T-helper 17 cell (primary cell): ENCODE measurements at places on chromosomes 3 and 15.

GRCh38 chr3:67564008-67564407, 90.4 kb downstream of the SUCLG2 start:
- DNase-seq = no peak

DNA sequence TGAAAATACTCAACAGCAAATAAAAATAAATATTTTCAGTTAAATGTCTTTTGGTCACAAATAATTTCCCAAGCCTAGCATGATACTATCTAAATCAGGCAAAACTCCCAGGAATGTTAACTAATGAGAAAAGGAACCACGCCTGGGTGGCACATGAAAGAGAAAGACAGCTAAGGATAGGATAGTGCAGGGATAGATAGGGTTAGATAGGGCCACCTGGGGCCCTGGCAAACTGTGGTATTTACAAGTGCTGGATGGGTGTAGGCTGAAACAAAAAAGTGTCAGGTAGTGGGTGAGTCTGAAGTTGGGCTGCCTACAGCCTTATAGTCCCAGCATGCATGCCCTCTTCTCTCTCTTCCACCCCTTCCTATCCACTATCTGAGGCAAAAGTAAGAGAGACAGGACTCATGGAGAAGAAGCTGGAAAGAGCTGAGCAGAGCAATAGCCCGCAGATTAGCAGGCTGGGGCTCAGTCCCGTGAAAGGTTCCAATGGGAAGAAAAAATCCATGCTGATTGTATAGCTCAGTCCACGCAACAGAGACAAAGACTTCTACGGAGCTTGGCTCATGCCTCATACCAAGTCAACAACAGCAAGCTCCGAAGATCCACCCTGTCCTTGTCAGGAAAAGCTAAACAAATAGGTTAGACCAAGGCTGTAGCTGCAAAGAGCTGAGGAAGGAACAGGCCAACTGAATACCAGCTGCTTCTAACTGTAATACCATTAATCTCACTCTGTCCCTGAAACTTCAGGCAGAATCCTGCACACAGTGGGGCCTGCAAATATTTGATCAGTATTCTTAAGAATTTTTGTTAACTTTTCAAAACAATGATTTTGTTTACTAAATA, 342.1 kb upstream of the ATP11B start:
- DNase-seq = no peak

DNA sequence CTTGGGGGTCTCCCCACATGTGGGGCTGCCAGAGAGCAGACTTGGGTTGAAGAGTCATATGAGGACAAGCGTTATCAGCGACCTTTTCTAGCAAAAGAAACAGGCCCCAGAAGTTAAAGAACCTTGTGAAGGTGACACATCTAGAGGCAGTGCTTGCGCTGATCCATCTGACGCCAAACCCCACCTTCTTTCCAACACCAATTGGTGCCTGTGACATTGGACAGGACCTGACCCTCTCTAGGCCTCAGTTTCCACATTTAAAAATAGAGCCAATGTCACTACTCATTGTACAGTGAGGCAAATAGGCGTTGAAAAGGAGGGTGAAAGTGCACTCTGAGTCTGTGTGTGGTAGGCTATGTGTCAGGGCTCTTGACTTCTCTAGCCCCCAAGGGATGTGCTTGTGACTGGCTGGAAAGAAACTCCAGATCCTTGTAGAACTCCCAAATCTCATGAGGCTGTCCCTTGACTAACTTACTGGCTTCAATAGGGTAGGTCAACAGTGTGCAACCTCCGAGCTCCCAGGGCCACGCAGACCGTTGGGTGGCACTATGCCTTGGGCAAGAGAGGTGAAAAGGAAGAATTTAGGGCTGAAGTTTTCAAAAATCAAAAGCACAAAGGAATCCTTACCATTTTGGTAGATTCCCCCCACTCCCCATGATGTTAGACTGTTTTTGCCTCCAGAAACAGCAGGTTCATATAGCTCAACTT, 666 bp upstream of the FAM219B start:
- no peak for DNase-seq

DNA sequence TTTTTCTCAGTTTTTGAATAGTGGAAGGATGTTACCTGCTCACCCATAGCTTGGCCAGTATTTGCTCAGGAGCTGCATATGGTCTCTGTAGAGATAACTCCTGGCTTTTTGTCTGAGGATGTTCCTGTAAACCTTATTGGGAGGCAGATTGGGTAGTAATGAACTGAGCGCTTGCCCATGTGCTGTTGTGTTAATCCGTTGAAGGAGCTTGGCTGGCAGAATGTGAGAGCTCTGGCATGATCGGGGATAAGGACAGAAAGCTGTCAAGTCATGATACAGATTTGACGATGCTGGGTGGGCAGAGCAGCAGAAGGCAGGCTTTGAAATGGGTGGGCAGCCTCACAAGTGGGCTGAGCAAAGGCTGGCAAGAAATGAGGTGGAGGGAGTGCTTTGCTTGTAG, 27.4 kb downstream of the SH3GL3 start:
- no peak for DNase-seq

DNA sequence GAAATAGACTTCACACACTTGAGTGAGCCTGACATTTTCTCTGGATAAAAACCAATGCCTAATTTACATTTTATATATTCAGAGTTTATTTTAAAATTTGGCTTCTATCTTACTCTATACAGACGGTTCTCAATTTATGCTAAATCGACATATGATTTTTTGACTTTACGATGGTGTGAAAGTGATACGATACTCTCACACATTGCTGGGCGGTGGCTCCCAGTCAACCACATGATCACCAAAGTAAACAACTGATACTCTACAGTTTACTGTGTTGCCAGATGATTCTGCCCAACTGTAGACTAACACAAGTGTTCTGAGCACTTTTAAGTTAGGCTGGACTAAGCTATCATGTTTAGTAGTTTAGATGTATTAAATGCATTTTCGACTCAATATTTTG, 25.1 kb upstream of the GADL1 start:
- no peak for DNase-seq

- DNase-seq = no peak
Measured at GRCh38 chr3:46369675-46370132, 1.0 kb upstream of the CCR5 start.

DNA sequence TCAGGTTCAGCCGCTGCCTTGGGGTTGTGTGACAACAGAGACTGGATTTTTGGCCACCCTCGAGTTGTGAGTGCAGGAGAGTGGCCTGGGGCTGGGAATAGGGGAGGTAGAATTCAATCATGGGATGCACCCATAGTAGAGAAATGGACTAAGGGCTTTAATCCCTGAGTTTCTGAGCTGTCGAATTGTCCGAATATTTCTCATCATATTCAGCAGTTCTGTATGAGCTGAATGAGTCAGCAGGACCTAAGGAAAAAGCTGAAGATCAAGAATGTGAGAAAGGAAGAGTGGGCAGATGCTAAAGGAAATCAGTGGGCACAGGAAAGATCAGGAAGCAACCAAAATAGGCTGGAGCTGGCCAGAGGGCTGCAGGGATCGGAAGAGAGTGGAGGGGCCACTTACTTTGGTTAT, 44.4 kb upstream of the SACM1L start:
- no peak for DNase-seq

DNA sequence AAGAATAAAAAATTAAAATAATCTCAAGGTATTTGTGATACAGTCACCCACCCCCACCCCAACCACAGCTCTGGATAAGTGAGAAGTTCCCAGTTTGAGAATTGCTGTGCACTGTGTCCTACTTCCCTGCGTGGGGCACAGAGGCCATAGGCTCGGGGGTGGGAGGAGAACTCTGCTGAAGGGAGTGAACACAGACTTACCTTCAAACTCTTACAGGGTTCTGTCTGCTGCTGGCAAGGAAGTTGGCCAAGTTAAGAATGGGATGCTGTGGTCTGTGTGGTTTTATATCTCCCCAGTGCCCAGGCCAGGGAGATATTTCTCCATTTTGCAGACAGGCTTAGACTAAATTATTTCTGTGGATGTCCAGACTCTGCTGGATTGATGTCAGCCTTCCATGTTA, 37.6 kb downstream of the SPTSSB start:
- no peak for DNase-seq

- DNase-seq = no peak
Measured at GRCh38 chr15:33234020-33234461, 39.5 kb upstream of the FMN1 start.

GRCh38 chr3:155554777-155555451, 190.0 kb downstream of the PLCH1 start:
- no peak for DNase-seq

DNA sequence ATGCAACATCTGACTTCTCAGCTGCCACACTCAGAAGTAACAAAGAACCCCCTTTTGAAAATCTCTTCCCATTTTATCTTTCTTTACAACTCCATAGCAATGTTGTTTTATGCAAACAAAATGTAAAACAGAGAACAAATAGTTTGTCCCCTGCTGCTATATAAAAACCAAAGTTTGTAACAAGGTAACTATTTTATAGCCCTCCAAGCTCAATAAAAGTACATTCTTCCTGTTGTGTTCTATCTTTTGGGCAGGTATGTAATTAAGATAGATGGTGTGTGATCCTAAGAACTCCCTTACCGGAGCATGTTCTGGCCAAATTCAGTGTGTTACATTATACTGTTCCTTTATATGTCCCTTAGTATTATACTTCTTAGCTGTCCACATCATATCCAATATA, 12.6 kb upstream of the CGNL1 start:
- no peak for DNase-seq

GRCh38 chr15:28269097-28269496, 52.9 kb downstream of the HERC2 start:
- no peak for DNase-seq

GRCh38 chr3:39141171-39141995, 12.0 kb downstream of the CSRNP1 start:
- no peak for DNase-seq

DNA sequence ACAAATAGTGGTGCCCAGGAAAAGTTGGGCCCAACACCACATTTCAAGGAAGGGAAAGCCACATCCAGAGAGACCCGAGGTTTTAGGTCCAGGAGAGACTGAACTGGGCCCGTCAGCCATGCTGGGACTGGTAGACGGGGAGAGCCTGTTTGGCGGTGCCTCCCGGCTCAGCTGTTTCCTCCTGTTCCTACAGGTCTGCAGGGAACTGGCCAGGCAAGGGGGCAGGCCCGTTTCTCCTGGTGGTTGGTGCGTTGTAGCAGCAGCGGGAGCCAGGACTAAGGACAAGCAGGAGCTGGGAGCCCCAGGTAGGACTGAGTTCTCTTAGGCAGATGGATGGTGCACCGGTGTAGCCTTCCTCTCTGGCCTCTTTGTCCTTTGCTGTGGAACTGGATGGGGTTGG, 3.9 kb downstream of the PRKCD start:
- no peak for DNase-seq

DNA sequence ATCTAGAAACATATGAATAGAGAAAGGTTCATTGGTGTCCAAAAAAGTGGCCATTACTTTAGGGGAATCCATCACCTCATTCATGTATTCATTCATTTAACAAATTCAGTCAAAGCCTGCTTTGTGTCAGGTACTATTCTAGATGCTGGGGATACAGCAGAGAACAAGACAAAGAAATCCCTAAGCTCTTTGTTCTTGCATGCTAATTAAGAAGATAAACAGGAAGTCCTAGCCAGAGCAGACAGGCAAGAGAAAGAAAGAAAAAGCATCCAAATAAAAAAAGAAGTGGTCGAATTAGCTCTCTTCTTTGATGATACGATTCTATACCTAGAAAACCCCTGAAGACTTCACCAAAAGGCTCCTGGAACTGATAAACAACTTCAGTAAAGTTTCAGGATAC, 12.4 kb upstream of the ZMAT3 start:
- DNase-seq = no peak

DNA sequence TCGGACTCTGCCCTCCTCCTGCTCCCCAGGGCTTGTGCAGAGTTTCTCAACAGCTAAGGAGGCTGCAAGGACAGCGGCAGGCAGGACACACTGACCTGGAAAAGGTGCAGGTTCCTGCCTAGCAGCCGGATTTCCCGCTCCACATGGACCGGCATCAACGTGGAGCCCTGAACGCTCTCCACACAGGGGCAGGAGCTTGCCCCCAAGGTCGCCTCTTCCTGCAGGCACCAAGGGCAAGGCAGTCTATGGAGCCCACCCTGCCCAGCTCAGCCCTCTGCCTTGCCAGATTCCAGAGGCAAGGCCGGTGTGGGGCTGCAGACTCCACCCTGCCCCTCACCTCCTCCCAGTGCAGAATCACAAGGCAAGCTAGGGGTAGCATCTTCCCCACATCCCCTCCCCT, 10.7 kb downstream of the PLXNB1 start:
- DNase-seq = no peak
